ENCODE measurements at places on chromosomes 16 and 17.

- peaks cover 23% of the 10 kb centered on the region for H3K4me1 ChIP-seq
- H3K4me3 ChIP-seq: no peak overlapping the region
- no peaks in the 10 kb centered on the region for H3K27me3 ChIP-seq
- DNase-seq: no peak
- no peaks in the 10 kb centered on the region for H3K36me3 ChIP-seq
Measured at GRCh38 chr17:68452724-68453290, 4.5 kb downstream of the WIPI1 start.

- H3K4me3 ChIP-seq: no peak overlapping the region
- no peaks in the 10 kb centered on the region for H3K27me3 ChIP-seq
- H3K4me1 ChIP-seq: no peaks in the 10 kb centered on the region
- no peak for DNase-seq
- H3K27ac ChIP-seq: no peak overlapping the region
Measured at GRCh38 chr16:63244631-63245030, 1208.4 kb upstream of the CDH8 start.

DNA sequence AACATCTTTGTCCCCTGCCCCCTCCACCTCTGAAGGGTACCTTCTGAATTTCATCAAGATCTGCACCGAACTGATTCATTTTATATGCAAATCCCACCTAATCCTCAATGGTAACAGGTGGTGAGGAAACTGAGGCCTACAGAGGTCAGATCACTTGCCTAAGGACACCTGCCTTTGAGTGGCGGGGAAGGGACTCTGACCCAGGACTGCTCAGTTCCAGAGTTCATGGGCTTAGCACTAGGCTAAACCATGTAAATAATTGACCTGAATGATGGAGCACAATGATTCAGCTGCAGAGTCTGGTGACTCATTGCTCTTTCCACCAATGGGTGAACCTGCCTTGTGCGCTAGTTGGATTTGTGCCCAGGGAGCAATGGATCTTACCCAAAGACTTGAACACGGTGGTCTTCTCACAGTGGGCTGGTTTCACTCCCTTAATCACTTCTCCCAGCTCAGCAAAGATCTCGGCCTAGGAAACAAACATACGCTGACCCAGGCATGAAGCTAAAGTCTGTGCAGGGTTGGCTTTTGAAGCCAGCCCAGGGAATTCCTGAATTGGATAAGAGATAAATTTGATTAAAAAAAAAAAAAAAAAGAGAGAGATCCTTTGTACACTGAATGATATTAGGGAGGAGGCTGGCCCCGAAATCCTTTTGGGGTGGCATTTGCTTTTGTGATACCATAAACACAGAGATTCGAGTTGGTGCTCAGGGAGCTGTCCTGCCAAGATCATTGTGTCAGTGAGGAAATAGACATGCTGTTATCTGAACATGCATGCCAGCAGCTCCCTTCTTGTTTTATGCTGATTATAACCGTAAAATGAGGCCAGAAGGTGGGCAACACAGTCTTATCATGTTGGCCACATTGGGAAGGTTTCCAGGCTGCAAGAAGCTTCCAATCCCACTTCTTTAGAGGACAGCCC is 17.0 kb downstream of the CRYM start:
- no peaks in the 10 kb centered on the region for H3K36me3 ChIP-seq
- DNase-seq: no peak
- H3K27ac ChIP-seq: no peak overlapping the region
- peaks cover 6% of the 10 kb centered on the region for H3K27me3 ChIP-seq
- no peaks in the 10 kb centered on the region for H3K4me1 ChIP-seq

GRCh38 chr16:78786635-78787034 is 687.2 kb downstream of the WWOX start:
- H3K4me1 ChIP-seq: no peaks in the 10 kb centered on the region

DNA sequence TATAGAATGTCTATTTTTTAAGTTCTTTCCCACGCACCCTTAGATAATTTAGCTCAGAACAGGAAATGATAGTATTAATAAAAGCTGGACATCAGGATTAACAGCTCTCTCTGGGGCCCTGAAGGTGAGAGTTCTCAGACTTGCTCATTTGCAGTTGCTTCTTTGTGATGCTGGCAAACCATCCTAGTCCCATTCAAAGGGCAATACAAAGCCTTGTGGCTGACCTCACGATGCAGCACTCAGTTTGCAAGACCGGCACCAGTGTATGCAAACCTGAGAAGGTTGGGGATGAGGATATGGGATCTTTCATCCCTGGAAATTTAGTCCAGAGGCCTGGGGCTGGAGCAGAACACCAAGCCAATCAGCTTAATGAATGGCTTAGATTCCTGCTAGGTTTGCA is 29.3 kb downstream of the STH start:
- H3K4me3 ChIP-seq: no peak overlapping the region
- peaks cover 63% of the 10 kb centered on the region for H3K36me3 ChIP-seq
- H3K4me1 ChIP-seq: peaks cover 47% of the 10 kb centered on the region
- DNase-seq: no peak
- no peaks in the 10 kb centered on the region for H3K27me3 ChIP-seq

DNA sequence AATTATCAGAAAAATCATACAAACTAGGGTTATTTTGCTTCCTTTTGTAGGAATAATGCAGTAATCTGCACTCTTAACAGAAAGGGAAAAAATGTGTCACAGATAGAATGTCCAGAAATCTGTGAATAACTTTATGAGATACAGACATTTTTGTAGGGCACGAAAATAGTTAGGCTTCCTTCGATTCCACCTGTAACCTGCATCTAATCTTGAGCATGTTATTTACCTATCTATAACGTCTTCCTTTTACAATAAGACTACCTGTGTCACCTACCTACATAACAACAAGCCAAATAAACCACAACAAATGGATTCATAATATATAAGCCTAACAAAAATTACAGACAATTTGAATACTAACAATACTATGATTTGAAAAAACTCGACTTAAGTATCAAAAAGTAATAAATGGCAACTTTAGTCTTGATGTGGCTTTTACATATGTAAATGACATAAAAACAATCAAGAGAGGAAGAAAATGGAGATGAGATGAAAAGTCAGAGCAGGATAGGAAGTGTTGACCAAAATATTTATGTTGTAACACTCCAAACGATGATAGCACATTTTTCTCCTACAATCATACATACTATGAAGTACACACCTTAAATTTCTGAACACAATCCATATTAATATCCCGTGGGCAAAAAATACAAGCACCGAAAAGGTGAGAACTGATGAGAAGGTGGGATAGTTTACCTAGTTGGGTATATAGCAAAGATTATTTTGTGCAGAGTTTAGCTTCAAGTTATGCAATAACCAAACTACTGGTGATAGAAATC is 2.5 kb downstream of the STAT5B start:
- no peaks in the 10 kb centered on the region for H3K27me3 ChIP-seq
- H3K36me3 ChIP-seq: no peaks in the 10 kb centered on the region
- DNase-seq: no peak
- H3K4me1 ChIP-seq: peaks cover 82% of the 10 kb centered on the region
- peak overlapping the region; percentile 95 for H3K27ac ChIP-seq
- H3K4me3 ChIP-seq: peak overlapping the region; percentile 73

DNA sequence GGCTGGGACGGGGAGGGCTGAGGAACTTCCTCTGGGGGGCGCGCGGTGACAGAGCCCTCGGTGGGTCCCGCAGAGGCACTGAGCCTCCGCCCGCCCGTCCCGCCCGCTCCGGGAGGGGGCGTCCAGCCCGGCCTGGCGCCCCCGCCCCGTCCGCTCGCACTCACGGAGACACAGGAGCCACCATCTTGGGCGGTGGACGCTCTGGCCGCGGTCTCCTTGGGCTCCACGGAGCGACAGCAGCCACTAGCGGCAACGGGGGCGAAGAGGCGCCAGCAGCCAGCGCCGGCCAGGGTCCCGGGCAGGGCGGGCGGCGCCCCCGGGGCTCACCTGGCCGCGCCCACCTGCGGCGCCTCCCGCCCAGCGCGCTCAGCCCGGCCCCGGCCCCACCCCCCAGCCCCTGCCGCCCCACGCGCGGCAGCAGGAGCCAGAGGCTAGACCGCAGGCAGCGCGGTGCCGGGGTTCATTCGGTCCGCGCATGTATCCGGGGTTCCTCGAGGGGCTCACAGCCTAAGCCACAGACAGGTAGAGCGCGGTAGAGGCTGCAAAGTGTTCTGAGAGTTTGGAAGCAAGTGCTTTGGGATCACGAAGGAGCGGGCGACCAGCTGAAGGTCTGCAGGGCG is at the start of gene C17orf113:
Gene C17orf113 (minus strand): TSS at position 209 of the 620 bp plus-strand sequence. CDS start 7,225 bp downstream, outside the sequence.
- peak within 1 kb of the TSS; percentile 69 for H3K27ac ChIP-seq
- H3K4me3 ChIP-seq: peak within 1 kb of the TSS; percentile 87
- peaks cover 6% of the 10 kb centered on the region for H3K4me1 ChIP-seq
- peaks cover 27% of the 10 kb centered on the region for H3K27me3 ChIP-seq
- no peaks in the 10 kb centered on the region for H3K36me3 ChIP-seq

- no peak overlapping the region for H3K4me3 ChIP-seq
- H3K4me1 ChIP-seq: peaks cover 9% of the 10 kb centered on the region
- DNase-seq: no peak
- no peak overlapping the region for H3K27ac ChIP-seq
Measured at GRCh38 chr17:16534236-16534635, 34.8 kb downstream of the ZNF287 start.

GRCh38 chr17:68646626-68647526 is 45.7 kb upstream of the FAM20A start:
- H3K36me3 ChIP-seq: peaks cover 10% of the 10 kb centered on the region
- H3K27me3 ChIP-seq: peaks cover 21% of the 10 kb centered on the region
- no peak overlapping the region for H3K27ac ChIP-seq
- no peak for DNase-seq
- no peaks in the 10 kb centered on the region for H3K4me1 ChIP-seq

GRCh38 chr17:80110447-80110812 is 9.0 kb downstream of the GAA start:
- H3K27me3 ChIP-seq: no peaks in the 10 kb centered on the region
- no peak overlapping the region for H3K27ac ChIP-seq
- no peak for DNase-seq
- H3K36me3 ChIP-seq: no peaks in the 10 kb centered on the region
- no peaks in the 10 kb centered on the region for H3K4me1 ChIP-seq

- H3K4me1 ChIP-seq: peaks cover 55% of the 10 kb centered on the region
- no peak for DNase-seq
- H3K27me3 ChIP-seq: no peaks in the 10 kb centered on the region
- H3K4me3 ChIP-seq: peak overlapping the region; percentile 80
Measured at GRCh38 chr17:82984751-82985427, 94.5 kb upstream of the METRNL start.

GRCh38 chr16:14015033-14015432 is 56.1 kb upstream of the MRTFB start:
- no peak overlapping the region for H3K4me3 ChIP-seq
- no peaks in the 10 kb centered on the region for H3K36me3 ChIP-seq
- H3K27ac ChIP-seq: no peak overlapping the region
- peaks cover 3% of the 10 kb centered on the region for H3K4me1 ChIP-seq
- H3K27me3 ChIP-seq: peaks cover 6% of the 10 kb centered on the region
- DNase-seq: no peak

GRCh38 chr17:39564211-39564848 is 43.4 kb downstream of the NEUROD2 start:
- H3K36me3 ChIP-seq: peaks cover 75% of the 10 kb centered on the region
- H3K27me3 ChIP-seq: no peaks in the 10 kb centered on the region
- no peak for DNase-seq
- H3K27ac ChIP-seq: no peak overlapping the region
- H3K4me1 ChIP-seq: no peaks in the 10 kb centered on the region
- no peak overlapping the region for H3K4me3 ChIP-seq

GRCh38 chr17:3030096-3030495 is 33.3 kb downstream of the OR1D5 start:
- no peak for DNase-seq
- H3K27me3 ChIP-seq: no peaks in the 10 kb centered on the region
- H3K27ac ChIP-seq: no peak overlapping the region

DNA sequence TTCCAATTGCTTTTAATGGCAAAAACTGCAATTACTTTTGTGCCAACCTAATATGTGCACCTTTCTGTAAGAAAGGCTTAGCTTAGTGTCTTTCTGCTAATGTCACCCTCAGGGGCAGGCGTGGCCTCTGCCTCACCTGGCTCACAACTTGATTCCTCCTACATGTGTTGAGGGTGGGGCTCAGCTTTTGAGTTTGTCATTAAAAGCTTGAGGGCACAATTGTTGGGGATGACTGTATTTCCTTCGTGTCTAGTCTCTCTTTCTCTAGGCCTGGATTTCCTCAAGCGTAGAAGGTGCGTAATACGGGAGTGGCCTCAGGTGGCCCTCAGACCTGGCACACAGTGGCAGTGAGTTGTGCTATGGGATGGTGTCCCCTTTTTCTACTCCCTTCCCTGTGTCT is 94.4 kb downstream of the CLEC16A start:
- no peaks in the 10 kb centered on the region for H3K27me3 ChIP-seq
- no peak overlapping the region for H3K4me3 ChIP-seq
- H3K27ac ChIP-seq: no peak overlapping the region

DNA sequence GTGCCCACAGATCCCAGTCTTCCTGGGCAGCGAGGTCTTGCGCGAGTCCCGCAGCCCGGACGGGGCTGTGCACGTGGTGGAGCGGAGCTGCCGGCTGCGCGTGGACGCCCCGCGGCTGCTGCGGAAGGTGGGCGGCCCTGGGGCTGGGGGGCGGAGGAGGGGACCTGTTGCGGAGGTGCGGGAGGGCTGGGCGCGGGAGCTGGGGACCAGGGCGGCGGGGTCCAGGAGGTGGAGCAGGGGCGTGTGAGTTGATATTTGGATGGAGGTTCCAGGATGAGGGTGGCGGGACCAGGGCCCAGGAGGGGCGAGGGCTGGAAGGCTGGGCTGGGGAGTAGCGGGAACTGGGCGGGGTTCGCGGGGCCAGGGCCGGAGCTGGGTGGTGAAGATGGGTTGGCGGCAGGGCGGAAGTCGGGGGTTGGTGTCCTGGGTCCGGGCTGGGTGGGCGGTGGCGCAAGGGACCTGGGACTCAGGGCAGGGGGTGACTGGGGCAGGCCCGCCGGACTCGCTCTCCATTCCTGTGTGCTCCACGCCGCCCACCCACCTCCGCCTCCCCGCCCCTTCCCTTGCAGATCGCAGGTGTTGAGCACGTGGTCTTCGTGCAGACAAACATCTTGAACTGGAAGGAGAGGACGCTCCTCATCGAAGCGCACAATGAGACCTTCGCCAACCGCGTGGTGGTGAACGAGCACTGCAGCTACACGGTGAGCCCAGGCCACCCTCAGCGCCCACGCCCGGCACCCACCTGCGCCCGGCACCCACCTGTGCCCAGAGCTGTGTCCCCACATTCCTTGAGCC is 29.6 kb downstream of the SEC14L5 start:
- H3K4me3 ChIP-seq: no peak overlapping the region
- peaks cover 22% of the 10 kb centered on the region for H3K27me3 ChIP-seq
- H3K36me3 ChIP-seq: no peaks in the 10 kb centered on the region

DNA sequence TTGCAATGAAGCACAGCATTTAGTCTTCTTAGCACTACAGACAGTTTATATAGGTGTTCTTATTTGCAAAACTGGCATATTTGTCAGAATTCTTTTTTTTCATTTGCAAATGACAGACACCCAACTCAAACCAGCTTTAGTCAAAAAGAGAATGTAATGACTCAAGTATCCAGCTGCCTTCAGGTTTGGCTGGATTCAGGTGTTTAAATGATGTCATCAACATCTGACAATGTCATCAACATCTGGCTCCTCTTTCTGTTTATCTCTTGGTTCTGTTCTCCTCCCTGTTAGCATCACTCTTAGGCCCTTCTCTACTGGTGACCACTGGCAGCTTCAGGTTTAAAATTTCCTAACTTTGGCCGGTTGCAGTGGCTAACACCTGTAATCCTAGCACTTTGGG is 18.9 kb downstream of the TMC5 start:
- H3K27ac ChIP-seq: no peak overlapping the region
- no peak for DNase-seq
- H3K4me3 ChIP-seq: no peak overlapping the region
- no peaks in the 10 kb centered on the region for H3K36me3 ChIP-seq
- H3K27me3 ChIP-seq: peaks cover 6% of the 10 kb centered on the region
